NCI-H1417 treated with DMSO at 0.1 percent for 48 hours (cell line): ENCODE measurements at places on chromosomes 1 and 21.

GRCh38 chr1:210697185-210697584 is 368.5 kb downstream of the HHAT start:
- DNase-seq: no peak

DNA sequence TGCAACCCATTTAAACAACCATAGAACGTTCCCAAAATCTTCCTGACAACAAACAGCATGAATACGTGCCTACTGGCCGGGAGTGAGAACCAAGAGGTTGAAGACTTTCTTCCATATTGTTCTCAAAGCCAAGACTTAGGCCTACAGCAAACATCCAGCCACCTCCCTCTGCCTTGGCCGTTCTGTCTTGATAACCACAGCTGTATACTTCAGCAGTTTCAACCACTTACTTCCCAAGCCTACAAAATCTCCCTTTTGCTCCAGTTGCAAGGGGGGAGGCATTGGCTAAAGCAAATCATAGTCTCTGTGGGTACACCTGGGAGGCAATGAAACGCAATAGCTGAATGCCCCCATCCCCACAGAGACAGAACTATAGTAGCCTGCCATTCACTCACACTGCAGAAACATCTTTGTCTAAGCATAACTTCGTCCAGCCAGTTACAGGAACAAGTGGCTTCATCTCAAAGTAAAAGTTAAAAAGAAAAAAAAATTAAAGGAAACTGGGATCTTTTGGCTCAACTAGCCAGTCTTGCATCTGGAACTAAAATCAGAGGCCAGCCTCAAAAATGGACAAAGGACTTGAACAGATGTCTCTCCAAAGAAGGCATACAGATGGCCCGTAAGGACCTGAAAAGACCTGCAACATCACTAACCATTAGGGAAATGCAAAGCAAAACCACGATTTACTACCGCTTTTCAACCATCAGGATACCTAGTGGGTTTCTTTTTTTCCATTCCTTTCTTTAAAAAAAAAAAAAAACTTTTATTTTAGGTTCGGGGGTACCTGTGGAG is 186.0 kb downstream of the PSMG1 start:
- no peak for DNase-seq

DNA sequence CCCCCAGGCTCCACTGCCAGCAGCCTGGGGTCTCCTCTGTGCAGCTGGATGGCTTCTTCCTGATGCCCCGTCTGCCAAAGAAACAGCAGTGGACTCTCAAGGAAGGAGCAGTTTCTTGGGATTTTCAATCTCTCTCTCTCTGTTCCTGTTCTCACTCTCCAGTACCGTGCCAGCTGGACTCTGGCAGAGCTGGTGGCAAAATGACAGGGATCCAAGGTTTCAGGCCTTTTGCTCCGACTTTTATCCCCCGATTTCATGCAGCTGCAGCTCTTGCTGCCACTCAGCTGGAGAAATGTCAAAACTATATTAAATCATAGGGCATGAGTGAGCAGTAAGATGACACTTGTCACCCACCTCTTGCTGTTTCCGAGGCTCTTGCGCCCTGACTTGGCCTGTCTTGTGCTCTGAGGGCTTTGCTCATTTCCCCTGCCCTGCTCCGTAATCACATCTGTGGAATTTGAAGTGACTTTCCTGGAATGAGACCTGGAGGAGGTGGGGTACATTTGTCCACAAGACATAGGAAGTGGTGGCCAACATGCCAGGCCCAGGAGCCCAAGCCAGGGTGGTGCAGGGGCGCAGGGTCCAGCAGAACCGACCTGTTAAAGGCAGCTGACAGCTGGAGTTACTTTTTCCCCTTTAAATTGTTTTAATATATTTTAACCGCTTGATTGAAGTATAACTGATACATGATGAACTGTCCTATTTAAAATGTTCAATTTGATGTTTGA is 576.2 kb downstream of the PTPRU start:
- no peak for DNase-seq

DNA sequence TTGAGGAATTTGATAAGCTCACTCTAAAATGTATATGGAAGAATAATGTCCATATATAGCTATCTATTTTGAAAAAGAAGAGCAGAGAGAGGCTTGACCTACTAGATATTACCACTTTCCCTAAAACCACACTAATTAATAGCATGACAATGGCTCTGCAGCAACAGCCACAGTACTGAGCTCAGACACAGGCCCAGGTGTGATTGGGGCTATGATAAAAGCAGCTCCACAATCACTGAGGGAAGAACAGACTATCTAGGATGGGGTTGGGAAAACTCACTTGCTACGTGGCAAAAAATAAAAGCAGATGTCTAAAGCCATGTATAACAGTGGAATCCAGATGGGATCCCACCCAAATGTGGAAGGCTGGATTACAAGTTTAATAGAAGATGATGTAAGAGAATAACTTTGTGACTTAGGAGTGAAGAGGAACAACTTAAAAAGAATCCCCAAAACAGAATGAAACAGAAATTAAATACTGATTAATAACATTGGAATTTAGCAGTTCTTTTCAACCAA is 80.8 kb upstream of the RAB4A start:
- DNase-seq: no peak

- no peak for DNase-seq
Observed at GRCh38 chr1:21154717-21155116, 22.0 kb downstream of the EIF4G3 start.

GRCh38 chr1:160781186-160781766 is 14.7 kb upstream of the LY9 start:
- DNase-seq: no peak
